ENCODE measurements at places on chromosomes 3 and 15.

- DNase-seq, result peak; percentile 59
Measured at GRCh38 chr3:40768536-40768935, 243.8 kb downstream of the ZNF621 start.

GRCh38 chr15:38427380-38427779, 26.5 kb upstream of the FAM98B start:
- DNase-seq, result no peak

DNA sequence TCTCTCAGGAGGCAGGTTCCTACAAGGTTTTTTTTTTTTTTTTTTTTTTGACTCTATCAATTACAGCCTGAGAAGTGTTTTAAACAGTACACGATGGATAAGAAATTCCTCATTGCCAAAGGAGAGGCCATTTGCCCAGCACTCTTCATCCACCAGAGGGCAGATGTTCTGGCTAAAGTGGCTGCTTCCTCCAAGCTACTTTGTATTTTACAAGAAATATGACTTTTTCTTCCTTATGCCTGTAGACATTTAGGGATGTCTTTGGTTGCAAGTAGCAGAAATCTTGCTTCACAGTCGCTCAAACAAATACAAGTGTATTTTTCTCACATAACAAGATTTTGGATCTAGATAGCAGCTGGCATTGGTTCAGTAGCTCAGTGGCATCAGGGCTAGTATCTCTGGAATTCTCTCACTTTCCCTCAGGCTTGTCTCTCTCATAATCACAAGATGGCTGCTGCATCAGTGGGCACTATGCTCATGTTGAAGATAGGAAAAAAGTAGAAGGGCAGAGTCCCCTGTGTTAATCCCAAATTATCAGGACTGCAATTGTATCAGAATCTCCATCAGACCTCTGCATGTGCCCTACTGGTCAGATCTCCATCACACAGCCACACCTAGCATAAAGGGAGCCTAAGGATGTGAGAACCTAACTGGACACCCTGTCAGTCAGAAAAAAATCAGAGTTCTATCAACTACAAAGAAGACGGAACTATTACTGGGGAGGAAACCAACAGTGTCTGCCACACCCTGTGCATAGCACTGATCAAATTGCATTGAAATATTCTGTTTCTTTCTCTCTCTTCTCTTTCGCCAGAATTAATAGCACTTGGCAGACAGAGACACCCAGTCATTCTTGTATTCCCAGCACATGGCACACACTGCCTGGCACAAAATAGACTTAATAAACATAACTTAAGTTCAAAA, 138.9 kb upstream of the COL8A1 start:
- DNase-seq, result peak; percentile 78

DNA sequence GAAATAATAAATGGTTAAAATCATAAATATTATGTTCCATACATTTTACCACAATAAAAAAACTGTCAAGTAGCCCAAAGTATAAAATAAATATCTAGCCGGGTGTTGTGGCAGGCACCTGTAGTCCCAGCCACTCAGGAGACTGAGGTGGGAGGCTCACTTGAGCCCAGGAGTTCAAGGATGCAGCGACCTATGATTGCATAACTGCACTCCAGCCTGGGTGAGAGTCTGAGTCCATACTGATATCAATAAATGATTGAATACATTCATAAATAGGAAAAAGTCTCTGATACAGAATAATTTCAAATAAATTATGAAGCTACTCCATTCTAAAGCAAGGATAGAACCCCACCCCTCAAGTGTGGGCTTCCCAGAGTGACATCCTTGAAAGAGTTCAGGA, 68.5 kb upstream of the GATA2 start:
- no peak for DNase-seq

DNA sequence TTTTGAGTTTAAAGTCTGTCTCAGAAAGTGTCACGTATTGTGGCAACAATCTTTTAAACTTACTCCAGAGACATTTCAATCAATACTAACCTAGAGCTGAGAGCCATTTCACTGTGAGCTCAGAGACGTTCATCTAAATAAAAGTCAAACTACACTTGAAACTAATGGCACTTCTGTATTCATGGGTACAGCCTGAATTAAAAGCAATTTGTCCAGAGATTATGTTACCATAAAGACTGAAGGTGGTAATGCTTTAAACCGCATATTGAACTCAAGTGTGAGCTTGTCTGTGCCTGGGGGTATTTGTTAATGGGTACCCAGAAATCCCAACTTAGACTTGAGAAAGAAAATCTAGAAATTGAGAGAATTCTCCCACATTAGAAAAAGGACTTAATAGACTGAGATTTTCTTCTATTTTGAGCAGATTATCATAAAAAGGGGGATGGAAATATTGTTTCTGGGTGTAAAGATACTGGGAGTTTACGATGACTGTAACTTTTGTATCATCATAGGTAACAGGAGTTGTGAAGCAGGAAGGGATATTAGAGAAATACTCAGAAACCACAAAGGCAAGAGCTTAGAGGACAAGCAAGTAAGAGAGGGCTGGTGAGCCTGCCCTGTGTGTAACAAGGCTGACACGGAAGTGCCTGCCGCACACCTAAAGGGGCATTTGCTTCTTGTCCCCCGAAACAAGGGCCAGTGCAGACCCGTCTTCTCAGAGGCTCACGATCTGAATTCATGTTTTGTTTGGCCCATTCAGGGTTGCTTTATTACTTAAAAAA, 36.9 kb downstream of the LRIG1 start:
- DNase-seq, result no peak

- no peak for DNase-seq
Measured at GRCh38 chr15:38168467-38169070, 84.1 kb upstream of the SPRED1 start.

DNA sequence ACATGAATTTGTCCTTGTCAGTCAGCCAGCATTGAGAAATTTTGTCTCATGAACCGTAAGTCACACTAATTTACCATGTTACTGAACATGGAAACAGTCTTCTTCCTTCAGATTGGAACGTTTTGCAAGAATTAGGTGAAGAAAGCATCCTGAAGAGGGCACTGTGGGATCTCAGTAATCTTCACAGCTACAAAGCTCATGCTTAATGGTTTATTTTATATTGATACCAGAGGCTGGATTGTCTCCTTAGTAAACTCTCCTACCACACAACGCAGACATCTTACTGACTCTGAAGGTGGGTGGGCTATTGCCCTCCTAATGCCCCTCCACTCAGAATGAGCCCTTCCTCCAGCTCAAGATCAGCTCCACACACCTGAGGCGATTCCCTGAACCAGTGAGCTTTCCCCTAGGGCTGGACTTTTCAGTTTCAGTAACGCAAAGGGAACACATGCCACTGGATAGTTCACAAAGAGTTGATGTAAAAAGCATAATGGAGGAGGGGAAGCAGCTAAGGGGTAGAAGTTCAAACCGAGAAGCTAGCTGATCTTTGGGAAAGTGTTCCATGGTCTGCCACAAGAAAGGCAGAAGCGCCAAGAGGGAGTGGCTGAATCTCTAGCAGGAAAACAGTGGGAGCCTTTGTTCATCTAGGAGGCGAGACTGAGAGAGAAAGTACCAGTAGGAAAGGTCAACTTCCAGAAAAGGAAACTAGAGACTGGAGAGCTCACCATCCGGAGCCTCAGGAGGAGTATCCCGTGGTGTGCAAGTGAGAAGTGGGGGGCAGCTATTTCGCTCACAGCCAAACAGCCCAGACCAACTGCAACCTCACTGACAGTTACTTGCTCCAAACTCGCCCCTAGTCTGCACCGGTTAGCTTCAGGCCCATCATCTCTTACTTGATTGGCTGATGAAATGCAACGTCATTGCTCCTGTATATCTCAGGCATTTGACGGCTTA, at the start of gene SLC9C1:
Gene SLC9C1, minus strand, starts transcription at position 849 of the 954 bp plus-strand sequence. CDS start 7,425 bp downstream, outside the sequence.
- DNase-seq, result peak; percentile 91

- DNase-seq, result peak; percentile 79
Measured at GRCh38 chr3:39990532-39990931, 181.1 kb downstream of the MYRIP start.

DNA sequence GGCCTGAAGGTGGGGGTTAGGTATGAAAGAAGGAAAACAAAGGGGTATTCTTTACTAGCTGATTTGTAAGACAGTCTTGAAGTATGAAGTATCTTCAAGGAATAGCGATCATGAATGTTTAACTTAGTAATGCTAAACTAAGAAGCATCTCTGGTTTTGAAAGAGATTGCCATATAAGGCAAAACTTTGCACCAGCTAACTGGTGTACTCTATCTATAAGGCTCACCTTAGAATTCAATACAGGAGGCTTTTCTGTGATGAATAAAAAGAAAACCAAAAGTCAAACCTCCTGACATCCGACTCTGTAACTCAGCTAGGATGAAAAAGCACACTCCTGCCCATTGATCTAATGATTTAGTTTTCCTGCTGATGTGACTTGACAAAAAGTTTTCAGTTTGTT, 54.7 kb downstream of the FOXP1 start:
- no peak for DNase-seq

GRCh38 chr3:23831517-23832394, 26.0 kb downstream of the UBE2E1 start:
- no peak for DNase-seq

DNA sequence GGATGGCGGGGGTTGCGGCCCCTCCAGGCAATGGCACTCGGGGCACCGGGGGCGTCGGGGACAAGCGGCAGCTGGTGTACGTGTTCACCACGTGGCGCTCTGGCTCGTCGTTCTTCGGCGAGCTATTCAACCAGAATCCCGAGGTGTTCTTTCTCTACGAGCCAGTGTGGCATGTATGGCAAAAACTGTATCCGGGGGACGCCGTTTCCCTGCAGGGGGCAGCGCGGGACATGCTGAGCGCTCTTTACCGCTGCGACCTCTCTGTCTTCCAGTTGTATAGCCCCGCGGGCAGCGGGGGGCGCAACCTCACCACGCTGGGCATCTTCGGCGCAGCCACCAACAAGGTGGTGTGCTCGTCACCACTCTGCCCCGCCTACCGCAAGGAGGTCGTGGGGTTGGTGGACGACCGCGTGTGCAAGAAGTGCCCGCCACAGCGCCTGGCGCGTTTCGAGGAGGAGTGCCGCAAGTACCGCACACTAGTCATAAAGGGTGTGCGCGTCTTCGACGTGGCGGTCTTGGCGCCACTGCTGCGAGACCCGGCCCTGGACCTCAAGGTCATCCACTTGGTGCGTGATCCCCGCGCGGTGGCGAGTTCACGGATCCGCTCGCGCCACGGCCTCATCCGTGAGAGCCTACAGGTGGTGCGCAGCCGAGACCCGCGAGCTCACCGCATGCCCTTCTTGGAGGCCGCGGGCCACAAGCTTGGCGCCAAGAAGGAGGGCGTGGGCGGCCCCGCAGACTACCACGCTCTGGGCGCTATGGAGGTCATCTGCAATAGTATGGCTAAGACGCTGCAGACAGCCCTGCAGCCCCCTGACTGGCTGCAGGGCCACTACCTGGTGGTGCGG, 1.9 kb downstream of the CHST2 start:
- peak; percentile 83 for DNase-seq

- DNase-seq, result peak; percentile 22
Measured at GRCh38 chr3:26712211-26713026, 89.8 kb downstream of the LRRC3B start.

- peak; percentile 44 for DNase-seq
Measured at GRCh38 chr15:83064859-83065258, 2.2 kb downstream of the BTBD1 start.

DNA sequence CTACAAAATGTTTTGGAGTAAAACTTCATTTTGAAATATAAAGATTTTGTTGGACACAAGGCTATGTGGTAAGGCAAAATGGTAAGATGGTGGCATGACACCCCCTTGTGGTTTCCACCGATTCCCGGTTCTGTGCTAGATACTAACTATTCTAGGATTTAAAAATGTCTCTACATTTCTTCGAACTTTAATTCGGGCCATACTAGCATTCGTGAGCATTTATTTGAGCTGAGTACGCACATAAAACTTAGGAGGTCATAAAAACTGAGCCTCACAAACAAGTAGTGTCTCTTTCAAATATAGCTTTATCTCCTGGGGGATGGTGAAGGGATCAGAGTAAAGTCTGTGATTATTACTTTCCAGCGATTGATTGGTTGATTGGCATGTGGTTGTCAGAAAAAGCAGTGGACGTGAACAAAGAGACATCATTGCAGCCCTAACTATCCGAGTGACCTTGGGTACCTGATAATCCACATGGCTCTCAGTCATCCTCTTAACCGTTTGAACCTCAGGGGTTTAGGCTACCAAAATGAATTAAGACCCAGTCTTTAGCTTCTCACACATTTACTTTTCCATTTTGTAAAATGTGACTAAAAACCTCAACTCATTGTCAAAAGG, 1.1 kb upstream of the ZNF639 start:
- peak; percentile 78 for DNase-seq
